ENCODE measurements at places on chromosomes 4 and X.

DNA sequence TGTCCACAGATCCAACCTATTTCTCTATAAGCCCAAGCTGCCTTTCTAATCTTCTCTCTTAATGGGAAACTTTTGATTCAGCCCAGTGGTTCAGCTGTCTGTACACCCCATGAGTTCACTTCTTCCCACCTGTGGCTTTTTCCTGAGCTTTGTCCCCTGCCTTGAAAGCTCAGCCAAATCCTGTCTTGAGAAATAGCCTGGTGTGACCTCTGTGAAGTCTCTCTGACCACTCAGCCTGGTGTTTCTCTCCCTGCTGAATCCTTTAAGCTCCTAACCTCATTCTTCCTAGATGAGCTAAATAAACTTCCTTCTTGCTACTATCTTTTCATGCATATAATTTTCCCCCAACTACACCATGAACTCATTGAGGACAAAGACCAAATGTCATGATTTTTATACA, 15.2 kb upstream of the HERC5 start:
- DNase-seq: no peak

DNA sequence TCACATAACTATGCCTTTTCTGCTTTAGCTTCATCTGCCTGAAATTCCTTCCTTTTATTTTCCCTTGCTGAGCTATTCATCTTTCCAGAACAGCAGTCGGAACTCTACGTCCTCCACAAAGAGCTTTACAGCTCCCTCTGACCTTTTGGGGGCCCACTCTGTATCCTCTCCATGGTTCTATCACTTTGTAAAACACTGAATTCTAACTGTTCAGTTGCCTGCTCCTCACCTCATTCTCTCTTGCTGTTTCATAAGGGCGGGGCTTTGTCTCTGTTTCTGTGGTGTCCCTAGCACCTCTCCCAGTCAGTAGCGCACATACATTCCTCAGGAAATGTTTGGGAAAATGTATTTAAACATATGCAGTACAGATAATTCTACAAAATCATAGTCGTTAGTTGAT, 737.0 kb downstream of the RAB28 start:
- no peak for DNase-seq

DNA sequence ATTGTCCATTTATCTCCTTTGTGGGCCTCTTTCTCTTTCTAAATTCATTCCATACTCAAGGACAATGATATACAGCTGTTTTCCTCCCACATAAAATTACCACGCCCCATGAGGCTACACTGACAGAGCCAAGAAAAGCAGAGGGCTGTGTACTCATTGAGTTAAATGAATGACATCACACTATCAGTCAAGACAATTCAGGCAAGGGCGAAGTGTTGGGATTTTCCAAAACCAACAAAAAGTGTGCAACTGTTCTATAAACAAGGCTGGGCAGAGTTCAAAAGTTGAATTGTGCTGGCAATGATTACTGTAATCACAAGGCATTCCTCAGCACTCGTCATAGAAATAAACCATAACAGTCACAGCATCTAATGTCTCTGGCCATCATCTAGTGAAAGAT, 799.6 kb upstream of the DIAPH2 start:
- no peak for DNase-seq

DNA sequence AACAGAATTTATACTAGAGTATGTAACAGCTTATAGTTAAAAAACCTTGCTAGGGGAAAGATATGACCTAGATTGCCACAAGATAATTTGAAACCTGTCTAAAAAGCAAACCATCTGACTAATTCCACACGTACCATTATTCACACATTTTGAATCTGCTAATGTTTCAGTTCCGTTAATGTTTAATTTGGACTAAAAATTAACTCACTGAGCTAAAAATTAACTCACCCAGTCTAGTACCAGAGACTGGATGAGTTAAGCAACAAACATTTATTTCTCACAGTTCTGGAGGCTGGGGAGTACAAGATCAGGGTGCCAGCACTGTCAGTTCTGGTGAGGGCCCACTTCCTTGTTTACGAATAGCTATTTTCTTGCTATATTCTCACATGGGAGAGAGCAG, 231.5 kb upstream of the DIAPH2 start:
- no peak for DNase-seq

DNA sequence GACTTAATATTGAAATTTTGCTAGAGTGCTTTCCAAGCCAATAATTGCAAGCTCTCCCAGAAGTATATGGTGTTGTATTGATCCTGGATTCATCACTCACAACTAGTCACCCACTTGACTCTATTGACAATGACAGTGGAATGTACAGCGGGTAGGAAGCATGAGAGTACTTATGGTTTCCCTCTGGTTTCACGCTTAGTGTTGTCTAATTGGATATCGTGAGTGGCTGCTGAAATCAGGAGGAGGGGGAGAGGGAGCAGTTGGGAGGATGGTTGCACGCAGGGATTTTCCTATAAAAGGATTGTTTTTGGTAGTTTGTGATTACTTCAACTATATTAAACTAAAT, 1819.5 kb upstream of the TENM3 start:
- DNase-seq: no peak

DNA sequence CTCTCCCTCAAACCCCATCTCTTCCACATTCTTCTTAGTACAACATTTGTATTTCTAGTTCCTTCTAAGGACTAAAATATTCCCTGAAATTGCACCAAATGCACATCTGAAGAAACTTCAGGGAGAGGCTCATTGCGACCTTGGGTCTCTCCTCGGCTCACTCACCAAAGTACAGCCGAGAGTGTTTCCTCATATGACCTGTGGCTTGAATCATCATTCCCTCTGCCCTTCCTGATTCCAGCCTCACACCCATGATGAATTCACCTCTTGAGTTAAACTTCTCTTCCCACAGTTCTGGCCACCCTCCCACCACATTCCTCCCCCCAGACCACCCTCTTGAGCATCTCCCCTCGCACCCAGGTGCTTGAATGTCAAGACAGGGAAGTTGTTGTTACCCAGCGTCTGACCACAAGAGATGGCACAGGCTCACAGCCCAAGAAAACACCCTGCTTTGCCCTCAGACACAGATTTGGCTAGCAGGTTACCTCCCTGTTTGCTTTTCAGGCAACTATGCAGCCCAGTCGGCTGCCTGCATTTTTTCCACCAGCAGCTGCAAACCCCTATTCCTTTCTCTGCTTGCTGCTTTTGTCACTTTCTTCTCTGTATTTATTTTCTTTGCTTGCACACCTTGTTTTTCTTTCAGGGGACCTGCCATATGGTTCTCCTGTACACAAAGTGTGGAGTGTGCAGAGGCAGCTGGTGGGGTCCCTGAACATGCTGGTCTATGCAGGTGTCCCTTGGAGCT, 214.8 kb downstream of the SPATA18 start:
- DNase-seq: no peak

- DNase-seq: no peak
Measured at GRCh38 chrX:105697984-105698781, 124.2 kb upstream of the NRK start.

GRCh38 chrX:66008328-66008970, 31.4 kb downstream of the VSIG4 start:
- DNase-seq: no peak

GRCh38 chr4:1856943-1857699, 1.2 kb upstream of the LETM1 start:
- no peak for DNase-seq

DNA sequence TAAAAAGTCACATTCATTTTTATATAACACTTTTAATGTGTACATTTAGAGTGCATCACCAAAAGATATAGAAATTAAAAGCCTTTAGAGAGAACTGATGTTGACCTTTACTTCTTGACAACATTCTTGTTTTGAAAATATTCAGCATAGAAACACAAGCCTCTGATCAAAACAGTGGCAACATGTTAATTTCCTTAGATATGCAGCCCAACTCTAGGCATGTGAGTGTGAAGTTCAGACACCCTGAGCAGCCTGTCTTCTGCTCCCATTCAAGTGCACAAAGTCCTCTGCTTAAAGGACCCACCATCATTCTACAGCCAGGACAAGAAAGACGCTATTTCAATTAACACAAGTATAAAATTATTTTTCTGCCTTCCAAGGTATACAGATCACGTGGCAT, 60.0 kb downstream of the PPP3CA start:
- no peak for DNase-seq

DNA sequence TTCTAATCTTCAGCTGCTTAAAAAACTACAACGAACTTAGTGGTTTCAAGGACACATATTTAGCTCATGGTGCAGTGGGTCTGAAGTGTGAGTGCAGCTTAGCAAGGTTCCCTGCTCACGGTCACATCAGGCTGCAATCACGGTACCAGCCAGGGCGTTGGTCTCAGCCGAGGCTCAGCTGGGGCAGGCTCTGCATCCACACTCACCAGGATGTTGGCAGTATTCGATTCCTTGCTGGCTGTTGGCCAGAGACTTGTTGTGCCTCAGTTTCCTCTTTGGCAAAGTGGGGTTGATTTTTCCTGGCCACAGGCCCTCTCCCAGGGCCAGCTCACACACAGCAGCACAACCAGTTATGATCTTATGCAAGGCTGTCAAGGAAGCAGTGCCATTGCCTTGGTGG, 61.8 kb downstream of the TRMT44 start:
- no peak for DNase-seq

- no peak for DNase-seq
Measured at GRCh38 chr4:154960476-154960875, 179.4 kb downstream of the RBM46 start.

DNA sequence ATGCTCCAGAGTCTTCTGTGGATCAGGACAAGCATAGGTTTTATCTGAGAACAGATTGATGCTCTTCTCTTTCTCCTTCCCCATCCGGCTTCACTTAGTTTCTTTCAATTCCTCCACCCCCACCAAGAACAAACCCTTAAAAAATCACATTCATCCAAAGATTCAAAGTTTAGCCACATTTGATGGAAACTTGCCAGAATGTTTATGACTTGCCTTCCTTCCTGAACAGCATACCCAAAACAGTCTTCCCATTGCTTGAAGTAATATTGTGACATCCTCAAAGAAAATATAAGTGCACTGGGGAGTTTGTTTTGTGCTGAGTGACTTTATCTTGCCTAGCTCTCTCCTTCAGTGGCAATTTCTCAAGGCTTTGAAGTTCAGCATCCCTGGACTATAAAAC, 83.0 kb downstream of the MAGEB17 start:
- no peak for DNase-seq

DNA sequence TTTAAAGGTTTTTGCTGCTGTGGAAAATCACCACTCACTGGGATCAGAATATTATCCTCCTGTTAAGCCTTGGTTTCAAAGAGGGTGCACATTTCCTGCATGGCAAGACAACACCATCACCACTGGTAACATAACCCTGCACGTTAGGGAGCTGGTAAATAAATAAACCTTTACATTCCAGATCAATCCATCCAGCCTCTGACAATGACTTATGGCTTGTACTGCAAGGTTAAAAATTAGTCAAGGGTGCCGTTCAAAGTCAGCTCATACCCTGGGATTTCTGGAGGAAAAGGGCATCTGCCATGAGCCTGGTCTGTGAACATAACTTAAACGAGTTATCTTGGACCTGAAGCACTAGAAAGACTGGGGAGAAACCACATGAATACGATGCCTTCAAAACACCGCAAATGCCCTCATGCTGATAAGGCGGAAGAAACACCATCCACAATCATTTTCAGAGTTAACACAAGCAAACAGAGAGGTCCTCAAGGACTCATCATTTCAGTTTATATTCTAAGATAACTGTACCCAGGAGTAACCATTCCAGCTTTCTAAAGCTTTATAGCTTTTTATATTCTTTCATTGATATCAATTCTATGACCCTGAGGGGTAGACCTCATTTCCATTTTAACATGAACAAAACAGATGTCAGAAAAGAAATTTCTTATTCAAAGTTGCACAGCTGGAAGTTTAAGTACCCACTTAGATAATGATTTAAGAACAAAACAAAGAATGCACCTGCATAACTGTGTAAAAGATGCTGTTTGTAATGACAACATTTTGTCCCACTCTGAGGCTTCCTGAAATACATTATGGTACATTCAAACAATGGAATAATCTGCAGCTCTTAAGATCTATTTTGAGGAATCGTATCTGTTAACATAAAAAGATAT, 103.1 kb downstream of the NPNT start:
- DNase-seq: no peak

GRCh38 chrX:133188631-133189030, 29.5 kb downstream of the TFDP3 start:
- no peak for DNase-seq

GRCh38 chr4:152806501-152807125, 26.9 kb downstream of the ARFIP1 start:
- DNase-seq: no peak

GRCh38 chr4:120714417-120715010, 208.0 kb downstream of the PRDM5 start:
- DNase-seq: no peak
